ENCODE measurements at places on chromosomes 7 and 10.
A peak's percentile ranks its signal among the peaks of the same experiment; 100 is the strongest.

DNA sequence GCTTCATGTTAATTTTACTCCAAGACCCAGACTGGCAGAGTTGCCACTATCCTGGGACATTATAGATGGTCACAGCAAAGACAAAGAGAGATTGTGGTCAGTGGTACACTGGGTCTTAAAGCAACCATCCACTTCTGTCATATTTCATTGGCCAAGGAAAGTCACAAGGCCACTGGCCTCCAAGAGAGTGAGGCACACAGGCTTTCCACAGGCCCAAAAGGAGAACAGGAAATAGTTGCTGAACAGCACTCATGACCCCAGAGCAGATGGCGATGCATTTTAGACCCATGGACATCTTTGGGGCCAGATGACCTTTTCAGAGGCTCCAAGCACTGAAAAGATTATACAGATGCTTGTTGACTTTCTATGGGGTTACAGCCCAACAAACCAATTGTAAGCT lies 97.4 kb downstream of the ARID5B start:
- DNase-seq, result no peak

GRCh38 chr7:80708123-80708522 lies 69.7 kb downstream of the CD36 start:
- DNase-seq, result no peak

- DNase-seq, result no peak
Measured at GRCh38 chr10:108775911-108776475, 1147.3 kb downstream of the XPNPEP1 start.

GRCh38 chr7:77923419-77923818 lies 124.8 kb downstream of the PHTF2 start:
- DNase-seq, result no peak

DNA sequence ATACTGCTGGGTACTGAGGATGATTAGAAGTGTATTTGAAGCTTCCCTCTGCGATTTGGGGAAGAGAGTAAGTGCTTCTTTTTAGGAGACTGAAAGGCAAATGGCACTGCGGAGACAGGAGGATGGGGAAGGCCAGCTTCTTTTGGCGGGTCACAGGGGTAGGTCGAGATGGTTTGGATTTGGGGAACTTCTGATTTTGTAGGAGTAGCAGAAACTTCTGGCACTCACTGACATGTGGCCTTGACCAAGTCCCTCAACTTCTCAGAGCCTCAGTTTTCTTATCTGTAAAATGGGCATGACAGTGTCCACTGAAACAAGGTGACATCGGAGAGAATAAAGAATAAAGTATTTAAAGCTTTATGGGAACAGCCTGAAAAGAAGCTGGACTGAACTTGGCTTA lies 59.8 kb upstream of the WDR11 start:
- no peak for DNase-seq

GRCh38 chr7:34187798-34188307 lies 282.5 kb downstream of the BMPER start:
- DNase-seq, result no peak

- no peak for DNase-seq
Measured at GRCh38 chr10:61356354-61356753, 96.8 kb downstream of the TMEM26 start.

GRCh38 chr10:18202680-18203460 lies 62.6 kb downstream of the CACNB2 start:
- no peak for DNase-seq

GRCh38 chr7:117950601-117951260 lies 77.5 kb upstream of the CTTNBP2 start:
- DNase-seq, result no peak

DNA sequence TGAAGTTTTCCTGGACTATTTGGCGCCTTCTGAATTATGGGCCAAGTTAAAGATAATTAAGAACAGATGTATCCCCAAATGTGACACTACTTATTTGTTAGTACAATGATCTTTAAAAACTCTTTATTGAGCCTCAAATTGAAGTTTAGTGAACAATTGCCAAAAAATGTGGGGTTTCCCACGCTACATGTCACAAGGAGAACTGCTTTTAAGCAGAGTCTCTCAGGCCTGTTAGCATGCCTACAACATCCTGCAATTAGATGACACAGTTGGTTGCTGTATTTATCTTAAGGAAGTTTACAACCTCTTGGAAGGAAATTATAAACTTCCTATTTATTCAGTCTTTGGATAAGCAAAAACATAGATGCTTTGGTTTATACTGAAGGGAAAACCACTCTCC lies 733.0 kb downstream of the TNS3 start:
- DNase-seq, result no peak

DNA sequence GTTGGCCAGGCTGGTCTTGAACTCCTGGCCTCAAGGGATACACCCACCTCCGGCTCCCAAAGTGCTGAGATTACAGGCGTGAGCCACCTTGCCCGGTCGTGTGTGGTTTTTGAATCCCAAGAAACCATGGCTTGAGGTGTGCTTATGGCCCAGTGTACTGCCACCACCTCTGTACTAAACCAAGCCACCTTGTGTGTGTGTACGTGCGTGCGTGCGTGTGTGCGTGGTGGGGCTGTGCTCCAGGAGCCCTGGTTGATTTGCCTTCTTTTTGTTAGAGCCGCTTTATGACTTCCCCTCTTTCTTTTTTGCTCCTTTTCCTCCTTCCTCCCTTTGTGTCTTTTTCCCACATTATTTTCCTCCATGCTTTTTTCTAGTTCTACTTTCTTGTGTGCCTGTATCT lies 121.4 kb downstream of the CAMK1D start:
- no peak for DNase-seq

GRCh38 chr7:22438994-22439393 lies 61.0 kb downstream of the STEAP1B start:
- no peak for DNase-seq

- no peak for DNase-seq
Measured at GRCh38 chr7:11373546-11374142, 400.0 kb downstream of the PHF14 start.

- DNase-seq, result no peak
Measured at GRCh38 chr10:27696466-27696865, 49.2 kb downstream of the MKX start.

DNA sequence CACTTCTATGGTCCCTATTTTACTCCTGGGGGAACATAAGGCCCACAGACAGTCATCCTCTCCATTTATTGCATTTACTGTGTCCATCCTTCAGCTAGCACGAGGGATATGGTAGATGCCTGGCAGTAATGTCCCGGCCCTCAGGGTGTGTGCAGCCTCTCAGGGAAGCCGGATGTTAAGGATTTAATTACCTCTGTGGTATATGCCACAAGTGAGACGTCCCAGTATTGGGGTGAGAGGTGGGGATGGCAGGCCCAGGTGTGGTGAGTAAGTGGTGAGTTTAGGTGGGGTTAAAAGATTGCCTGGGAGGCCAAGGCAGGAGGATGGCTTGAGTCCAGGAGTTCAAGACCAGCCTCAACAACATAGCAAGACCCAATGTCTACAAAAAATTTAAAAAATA lies 144.9 kb downstream of the SH3PXD2A start:
- no peak for DNase-seq

DNA sequence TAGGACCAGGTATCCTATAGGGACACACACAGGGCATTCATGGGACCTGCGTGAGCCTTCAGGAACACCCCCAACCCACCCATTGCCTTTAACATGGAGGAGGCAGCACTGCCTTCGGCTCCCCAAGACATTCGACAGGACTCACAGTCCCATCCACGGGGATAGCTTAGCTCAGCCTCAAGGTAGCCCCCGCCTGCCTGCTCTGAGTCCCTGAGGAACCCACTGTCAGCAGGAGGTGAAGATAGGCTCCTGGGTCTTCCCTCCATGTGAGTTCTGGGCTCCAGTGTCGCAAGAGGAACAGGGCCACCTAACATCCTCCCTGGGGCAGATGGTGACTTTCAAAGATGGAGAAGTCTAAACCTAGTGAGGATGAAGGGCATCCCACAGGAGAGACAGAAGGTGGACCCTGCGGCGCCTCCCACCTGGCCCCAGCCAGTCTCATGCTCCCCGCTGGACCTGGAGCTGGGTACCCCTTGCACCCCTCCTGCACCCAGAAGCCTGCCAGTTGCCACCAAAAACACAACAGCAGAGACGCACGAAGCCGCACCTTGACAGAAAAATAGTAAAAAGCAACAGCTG lies 4.9 kb upstream of the ADIRF start:
- no peak for DNase-seq

DNA sequence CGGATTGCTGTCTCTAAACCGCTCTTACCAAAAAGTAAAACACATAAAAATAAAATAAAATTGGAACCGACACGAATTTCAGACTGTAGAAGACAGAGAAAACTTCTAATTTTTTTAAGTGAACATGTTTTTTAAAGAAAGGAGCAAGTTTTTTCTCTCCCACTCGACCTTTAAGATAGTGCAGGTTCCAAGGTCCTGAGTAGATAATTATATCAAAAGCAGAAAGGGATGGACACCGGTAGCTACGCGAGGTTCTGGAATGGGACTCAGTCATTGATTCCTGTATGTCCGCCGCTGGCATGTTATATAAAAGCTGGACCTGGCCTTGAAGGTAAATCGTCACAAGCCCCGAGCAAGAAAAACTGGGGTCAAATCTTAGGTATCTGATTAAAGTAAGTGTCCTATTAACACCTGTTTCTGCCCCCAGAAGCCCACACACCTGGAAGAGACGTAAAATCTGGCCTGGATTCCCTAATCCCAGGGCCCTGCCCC lies 462 bp upstream of the CISD1 start:
- DNase-seq, result no peak

- DNase-seq, result no peak
Measured at GRCh38 chr10:85784792-85785191, 581.8 kb downstream of the GRID1 start.

DNA sequence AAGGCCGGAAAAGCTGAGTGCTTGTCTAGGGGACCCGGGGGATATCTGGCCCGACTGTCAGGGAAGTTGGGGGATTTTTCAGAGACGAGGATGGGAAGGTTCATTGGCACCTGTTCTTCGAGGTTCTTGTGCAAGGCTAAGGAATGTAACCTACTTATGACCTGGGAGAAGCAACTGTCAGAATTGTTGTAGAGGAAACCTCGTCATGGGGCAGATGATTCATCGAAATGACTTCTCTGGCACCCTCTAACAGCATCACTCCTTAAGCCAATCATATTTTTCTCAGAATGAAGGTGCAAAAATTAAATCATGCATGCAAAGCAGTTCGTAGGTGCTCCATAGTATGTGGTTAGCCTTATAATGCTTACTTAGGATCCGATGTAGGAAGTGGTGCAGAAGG lies 58.6 kb downstream of the PLXDC2 start:
- no peak for DNase-seq

DNA sequence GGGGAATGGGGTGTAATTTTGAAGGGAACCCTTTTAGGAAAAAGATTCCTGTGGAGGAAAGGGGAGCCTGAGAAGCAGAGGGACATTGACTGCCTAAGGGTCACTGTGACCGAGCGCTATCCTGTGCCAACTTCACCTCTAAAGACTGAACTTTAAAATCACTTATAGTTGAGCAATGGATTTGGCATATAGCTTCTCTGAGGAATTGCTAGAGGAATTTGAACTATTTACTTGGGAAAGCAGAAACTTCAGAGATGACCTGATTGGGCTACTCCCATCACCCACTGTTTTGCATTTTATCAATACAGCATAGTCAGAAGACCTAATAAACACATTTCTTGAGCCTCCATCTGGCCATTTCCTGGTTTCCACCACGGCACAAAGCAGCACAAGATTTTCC lies 23.7 kb upstream of the WNT16 start:
- no peak for DNase-seq

- DNase-seq, result no peak
Measured at GRCh38 chr7:139054101-139054500, 18.3 kb upstream of the ZC3HAV1L start.

- no peak for DNase-seq
Measured at GRCh38 chr7:40231796-40232195, 97.0 kb downstream of the SUGCT start.

GRCh38 chr10:97928897-97929296 lies 79.3 kb downstream of the GOLGA7B start:
- no peak for DNase-seq

GRCh38 chr10:101840741-101841453 lies 2.7 kb downstream of the KCNIP2 start:
- peak; percentile 90 for DNase-seq

DNA sequence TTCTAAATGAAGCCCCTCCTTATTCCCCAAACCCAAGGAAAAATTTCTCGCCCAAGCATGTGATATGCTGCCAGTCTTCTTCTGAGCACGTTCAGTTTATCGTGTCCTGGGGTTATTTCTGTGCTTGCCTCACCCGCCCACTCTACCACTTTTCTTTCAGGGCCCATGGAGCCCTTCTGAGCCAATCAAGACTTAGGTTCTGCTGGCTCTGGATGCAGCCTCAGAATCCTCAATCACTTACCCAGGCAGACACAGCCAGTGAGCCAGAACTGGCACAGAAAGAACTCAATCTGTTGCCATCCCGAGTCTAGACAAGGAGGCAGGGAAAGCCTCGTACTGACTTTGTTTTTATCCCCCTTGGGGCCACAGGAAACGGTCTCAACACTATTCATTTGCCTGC lies 34.2 kb upstream of the C10orf90 start:
- no peak for DNase-seq

DNA sequence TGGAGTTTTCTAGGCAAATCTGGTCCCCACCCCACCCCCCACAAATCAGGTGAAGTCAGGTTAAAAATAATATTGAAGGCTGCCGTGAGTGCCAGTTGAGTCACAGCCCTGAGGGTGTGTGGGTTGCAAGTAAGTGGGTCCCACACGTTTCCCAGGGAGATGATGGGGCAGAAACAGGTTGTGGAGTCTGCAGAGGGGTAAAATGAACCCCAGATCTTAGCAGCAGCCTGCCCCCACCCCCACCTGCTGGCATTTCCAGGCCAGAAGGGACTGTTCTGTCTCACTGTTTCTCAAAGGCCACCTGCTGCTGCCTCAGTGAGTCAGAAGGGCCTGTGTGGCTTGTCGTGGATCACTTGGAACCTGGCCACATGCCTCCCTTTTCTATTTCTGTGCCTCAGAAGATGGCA lies 59.8 kb upstream of the SMNDC1 start:
- DNase-seq, result no peak

DNA sequence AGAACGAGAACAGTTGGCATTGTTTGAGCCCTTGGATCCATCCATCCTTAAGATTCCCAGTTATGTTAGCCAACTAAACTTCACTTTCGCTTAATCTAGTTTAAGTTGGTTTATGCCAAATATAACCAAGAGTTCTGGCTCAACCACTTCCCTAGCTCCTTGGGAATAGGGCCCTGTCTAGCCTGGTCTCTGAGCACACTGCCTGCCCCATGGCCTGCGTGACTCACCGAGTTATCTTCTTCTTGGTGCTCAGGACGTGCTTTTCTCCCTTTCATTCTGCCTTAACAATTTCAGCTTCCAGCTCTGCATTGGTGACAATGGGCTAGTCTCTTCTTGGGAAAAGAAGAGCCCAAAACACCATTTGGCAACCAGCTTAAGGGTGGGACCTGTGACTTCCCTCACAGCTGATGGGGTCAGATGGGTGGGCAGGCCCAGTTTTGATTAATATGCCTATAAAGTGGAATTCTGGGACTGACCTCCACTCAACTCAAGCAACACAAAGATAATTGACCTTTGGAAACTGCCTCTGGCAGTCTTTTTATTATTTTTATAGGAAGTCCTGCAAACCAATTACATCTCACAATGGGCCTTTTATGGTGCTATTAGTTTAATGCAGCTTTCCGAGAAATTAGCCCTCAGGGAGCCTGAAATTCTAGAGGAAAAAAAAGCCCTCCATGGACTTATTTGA lies 126.4 kb downstream of the CFAP58 start:
- no peak for DNase-seq

Data from Ammon's horn (tissue), 1 donor.